ENCODE measurements at places on chromosomes 6 and 20. TPM values are rescaled to one million over a fixed set of nuclear protein-coding genes. Genes with fewer than 3 reads are reported as not detected.

The OR14J1 gene
- not detected for total RNA-seq

The SLC24A3 gene
- not detected for total RNA-seq

The SLC22A2 gene
- not detected for total RNA-seq

The B3GALT4 gene
- total RNA-seq: 10.6 TPM

The BMP6 gene
- total RNA-seq: not detected

The DACT2 gene
- not detected for total RNA-seq

The DSN1 gene
- 28.3 TPM for total RNA-seq

The WFDC10B gene
- not detected for total RNA-seq

The BNIP5 gene
- total RNA-seq: 3.6 TPM

The NAPB gene
- 5.7 TPM for total RNA-seq

The THEMIS gene
- total RNA-seq: not detected

The CENPW gene
- total RNA-seq: 21.0 TPM

The JPH2 gene
- 0.18 TPM for total RNA-seq

The ZNF133 gene
- total RNA-seq: 11.3 TPM

The SLC26A8 gene
- not detected for total RNA-seq

The LY6G5B gene
- total RNA-seq: 3.6 TPM

The BIRC7 gene
- 2.7 TPM for total RNA-seq

The DSP gene
- total RNA-seq: 29.7 TPM

Measured in HT-29 (cell line).